Stimulated activated CD4-positive, alpha-beta T cell treated with anti-CD3 and anti-CD28 coated beads, TNF-alpha, amount 100 ng/mL, for 24 hours (primary cell): ENCODE measurements at places on chromosomes 3 and 15.

- no peak for DNase-seq
Measured at GRCh38 chr3:123559040-123559861, 25.6 kb downstream of the HACD2 start.

DNA sequence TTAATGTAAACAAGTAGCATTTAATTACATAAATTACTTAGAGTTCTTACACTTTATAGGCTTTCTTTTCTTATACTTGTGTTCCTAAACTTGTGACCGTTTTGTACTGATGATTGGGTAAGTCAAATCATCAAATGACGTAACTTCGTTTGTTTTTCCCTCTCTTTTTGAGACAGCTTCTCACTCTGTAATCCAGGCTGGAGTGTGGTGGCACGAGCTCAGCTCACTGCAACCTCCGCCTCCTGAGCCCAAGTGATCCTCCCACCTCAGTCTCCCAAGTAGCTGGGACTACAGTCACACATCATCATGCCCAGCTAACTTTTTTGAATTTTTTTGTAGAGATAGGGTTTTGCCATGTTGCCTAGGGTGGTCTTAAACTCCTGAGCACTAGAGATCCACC is 226.0 kb downstream of the TCF12 start:
- no peak for DNase-seq

- no peak for DNase-seq
Measured at GRCh38 chr3:116030131-116030850, 407.0 kb downstream of the GAP43 start.

GRCh38 chr3:14461748-14462324 is 59.4 kb downstream of the SLC6A6 start:
- peak; percentile 6 for DNase-seq

DNA sequence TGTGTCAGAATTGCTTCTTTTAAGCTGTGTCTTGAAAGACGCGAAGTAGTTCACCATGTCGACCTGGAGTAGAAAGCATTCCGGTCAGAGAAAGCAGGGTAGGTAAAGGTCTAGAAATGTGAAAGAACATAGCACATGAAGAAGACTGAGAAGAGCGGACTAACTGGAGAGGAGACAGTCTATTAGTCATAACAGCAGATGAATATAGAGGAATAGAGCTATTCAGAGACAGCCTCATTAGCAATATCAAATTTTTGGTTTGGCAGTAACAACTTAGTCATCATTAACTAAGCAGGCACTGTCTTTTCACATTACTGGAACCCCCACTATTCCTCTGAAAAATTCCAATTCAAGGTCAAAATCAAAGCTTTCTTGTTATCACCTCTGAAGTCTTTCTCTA is 678.8 kb downstream of the DIPK2A start:
- DNase-seq = no peak

- no peak for DNase-seq
Measured at GRCh38 chr3:36434687-36435426, 54.6 kb downstream of the STAC start.

DNA sequence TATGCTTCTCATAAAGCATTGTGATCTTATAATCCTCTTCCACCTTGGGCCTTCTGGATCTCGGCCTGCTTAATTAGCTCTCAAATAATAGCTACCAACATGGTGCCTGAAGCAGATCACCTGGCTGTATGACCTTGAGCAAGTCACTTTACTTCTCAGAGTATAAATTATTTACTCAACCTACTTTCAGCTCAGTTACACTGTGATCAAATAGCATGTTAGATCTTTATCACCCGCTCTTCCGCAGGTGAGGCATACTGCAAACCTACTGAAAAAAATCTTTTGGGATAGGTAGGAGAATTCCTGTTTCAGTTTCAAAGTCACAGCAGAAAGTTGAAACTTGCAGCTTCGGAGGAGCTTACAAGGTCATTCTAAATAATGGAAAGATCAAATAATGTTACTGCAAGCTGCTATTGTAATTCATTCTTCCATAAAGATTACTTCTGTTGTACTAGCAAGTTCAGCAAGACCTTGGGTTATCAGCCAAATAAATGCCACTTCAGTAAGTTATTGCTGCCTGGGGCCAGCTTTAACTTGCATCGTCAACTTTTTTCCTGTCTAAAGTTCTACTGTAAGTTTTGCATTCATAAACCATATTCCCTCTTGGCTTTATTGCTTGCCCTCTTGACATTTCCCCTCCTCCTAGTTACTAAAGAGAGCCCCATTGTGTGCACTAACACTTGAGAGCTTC is 268.4 kb upstream of the ATP11B start:
- no peak for DNase-seq

DNA sequence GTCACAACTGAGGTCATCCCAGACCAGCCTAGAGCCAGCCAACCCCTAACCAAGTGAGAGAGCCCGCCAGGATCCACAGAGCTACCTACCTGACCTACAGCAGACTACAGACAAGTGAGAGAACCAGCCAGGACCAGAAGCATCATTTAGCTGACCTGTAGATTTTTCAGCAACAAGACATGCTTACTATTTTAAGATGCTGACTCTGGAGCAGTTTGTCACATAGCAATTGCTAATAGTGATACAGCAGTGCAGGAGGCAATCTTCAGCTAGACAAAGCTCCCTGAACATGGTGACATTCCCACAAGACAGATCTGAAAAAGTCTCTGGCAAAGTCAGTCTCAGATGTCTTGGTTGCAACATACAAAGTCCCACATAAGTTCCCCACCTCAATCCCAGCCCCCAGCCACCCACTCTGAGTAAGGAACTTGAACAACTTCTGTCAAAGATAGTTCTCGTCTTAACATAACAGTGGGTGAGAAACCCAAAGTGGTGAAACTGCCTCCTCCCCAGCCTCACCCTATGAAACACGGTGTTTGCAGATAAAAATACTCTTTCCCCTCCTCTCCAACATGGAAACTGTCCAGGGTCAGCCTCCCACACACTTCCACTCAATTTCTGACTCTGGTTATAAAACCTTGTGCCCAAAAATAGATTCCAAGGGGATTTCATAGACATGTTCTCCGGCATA is 120.3 kb upstream of the SLC6A11 start:
- no peak for DNase-seq

DNA sequence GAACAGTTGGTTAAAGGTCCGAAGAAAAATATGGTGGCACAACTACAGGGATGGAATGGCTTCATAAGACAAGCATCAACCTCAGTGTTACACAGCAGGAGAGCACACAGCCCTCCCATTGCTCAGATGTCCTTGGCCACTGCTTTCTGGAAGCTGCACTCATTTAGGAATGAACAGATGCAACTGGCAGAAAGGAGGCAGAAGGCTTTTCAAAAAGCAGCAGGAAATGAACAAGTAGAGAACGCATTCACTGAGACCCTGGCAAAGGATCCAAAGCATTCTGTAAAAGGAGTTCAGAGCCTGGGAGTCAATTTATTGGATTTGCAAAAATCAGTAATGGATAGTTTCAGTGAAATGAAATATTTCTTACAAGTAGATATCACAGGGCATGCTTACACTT is 101.1 kb downstream of the PDZRN3 start:
- no peak for DNase-seq

- DNase-seq = no peak
Measured at GRCh38 chr15:83016906-83017305, 5.5 kb upstream of the C15orf40 start.

DNA sequence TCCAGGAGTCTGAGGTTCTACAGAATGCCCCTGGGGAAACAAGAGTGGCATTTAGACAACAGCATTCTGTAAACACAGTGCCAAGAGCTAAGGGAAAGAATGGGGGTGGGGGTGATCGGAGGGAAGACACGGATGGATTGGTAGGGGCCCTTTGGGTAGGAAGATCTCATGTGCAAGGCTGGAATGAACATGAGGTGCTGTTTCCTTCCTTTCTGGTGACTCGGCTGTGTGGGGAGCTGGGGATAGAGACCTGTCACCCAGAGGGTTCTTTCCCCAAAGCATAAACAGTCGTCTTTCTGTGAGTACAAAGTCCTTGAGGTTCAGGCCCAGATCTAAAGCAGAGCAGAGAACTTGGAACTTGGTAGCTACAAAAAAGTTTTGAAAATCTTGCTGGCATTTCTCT is 11.7 kb downstream of the TPM1 start:
- DNase-seq = no peak

- peak; percentile 42 for DNase-seq
Measured at GRCh38 chr15:74291101-74292071, 55.3 kb downstream of the CCDC33 start.

- no peak for DNase-seq
Measured at GRCh38 chr3:136197159-136197793, 1.1 kb upstream of the MSL2 start.

GRCh38 chr15:31508656-31509055 is 182.0 kb downstream of the KLF13 start:
- DNase-seq = no peak

DNA sequence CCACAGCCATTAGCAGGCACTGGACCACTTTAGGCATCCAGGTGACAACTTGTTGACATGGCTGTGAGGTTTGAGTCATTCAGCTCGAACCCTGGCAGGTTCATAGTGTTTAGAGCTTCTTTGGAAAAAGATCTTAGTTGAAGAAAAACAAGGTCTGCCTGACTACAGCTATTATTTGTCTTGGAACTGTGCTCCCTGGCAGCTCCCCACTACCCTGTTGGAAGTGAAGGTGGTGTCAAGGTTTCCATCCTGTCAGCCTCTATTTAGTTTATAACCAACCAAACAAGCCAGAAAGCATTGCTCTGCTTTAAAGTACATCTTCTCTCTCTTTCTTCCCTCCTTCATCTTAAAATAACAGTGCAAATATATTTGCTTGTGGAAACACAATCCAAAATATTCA is 56.8 kb downstream of the KAT2B start:
- no peak for DNase-seq

DNA sequence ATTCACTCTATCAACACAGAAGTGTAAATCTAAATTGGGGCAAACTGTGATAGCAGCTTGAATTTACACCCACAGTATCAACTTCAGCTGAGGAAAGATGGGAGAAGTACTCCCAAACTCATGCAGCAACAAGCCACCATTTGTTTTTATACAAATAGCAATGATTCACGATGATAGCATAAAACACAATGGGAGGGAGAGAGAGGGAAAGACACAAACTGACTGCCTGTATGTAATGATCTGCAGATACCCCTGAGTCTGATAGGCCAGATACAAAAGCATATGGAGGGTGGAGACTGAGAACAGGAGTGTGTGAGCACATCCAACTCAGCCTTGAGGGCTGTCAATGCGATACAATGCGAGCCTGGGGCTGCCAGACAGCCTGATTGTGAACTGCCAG is 79.2 kb downstream of the CNTN3 start:
- DNase-seq = no peak

DNA sequence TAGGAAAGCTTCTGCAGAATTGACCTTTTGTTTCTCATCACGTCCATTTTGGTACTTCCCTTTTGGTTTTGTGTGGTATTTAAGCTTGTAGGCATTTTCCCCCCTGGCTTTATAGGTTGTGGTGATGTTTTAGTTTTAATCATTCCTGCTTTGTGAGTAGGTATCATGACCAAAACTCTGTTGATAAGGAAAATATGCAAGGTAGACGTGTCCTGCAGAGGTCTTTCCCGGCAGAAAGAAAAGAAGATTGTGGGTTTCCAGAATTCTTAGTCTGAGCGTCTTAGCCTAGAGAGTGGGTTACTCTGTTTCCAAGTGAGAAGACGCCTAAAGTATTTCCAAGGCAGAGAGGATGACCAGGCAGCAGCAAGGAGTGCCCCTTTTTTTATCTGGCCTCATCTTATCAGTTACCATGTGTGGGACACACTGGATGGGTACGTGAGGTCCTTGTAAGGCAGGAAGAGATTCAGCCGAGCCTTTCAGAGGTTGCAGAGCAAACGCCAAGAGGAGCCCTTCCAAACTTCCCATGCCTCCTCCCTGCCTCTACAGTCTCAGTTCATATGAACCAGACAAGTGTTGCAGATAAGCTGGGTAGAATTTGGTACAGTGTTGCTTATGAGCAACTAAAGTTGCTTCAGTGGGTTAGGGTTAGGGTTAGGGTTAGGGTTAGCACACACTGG is 58.8 kb downstream of the ARNT2 start:
- DNase-seq = no peak

DNA sequence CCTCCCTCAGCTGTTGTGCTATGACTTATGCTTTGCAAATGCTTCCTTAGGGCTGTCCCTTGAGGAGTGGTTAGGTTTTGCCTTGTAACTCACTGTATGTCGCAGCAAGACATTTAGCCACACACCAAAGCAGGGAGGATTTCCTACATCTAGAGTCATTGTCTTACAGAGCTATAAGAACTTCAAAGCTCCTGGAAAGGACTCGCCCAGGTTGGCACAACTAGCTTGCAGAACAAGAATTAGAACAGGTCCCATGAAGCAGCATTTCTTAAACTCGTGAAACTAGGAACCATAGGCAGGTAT is 19.4 kb upstream of the ACAP2 start:
- no peak for DNase-seq

DNA sequence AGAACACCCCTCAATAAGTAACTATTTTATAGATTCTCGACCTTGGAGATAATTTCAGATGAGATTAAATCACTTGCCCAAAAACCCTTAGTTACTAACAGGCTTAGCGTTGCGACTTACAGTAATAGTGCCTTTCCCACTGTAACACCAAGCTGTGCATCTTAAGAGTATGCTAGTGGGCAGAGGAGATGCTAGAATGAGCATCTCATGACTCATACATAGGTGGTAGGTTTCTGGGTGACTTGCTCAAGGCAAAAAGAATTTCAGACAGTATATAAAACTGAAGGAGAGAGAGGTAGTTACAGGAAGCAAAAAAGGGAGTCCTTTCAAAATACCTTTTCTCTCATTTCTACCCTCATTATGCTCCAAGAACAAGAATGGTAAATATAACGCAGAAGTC is 3.9 kb downstream of the KATNBL1 start:
- no peak for DNase-seq

- DNase-seq = no peak
Measured at GRCh38 chr3:149020196-149020838, 29.0 kb downstream of the GYG1 start.
